ENCODE measurements at places on chromosomes 6 and 20. TPM values are rescaled to one million over a fixed set of nuclear protein-coding genes. Genes with fewer than 3 reads are reported as not detected.

- DNase-seq = no peak
- no peak overlapping the region for H3K27ac ChIP-seq
- H3K4me3 ChIP-seq = no peak overlapping the region
- peaks cover 6% of the 10 kb centered on the region for H3K4me1 ChIP-seq
- no peaks in the 10 kb centered on the region for H3K36me3 ChIP-seq
- H3K27me3 ChIP-seq = no peaks in the 10 kb centered on the region
Measured at GRCh38 chr6:155325700-155326516, 11.6 kb upstream of the TFB1M start.

DNA sequence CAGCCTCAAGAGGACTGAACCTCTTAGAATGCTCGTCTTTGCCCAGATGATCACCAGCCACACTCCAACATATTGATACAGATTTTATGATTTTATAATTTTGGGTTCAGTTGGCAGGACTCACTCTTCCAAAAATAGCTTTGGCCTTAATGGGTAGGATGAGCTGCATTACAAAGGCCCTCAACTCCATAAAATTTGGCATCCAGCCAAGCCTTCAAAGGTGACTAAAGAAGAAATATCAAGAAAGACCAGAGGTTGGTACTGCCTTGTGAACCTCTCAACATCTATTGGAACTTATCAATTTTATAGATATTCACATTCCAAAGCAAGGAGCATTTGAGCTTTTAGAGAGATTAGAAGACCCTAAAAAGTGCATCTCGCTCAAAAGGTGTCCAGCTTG, 48.4 kb upstream of the SNAP25 start:
- H3K27me3 ChIP-seq = peaks cover 10% of the 10 kb centered on the region
- H3K4me3 ChIP-seq = no peak overlapping the region
- peaks cover 14% of the 10 kb centered on the region for H3K4me1 ChIP-seq
- no peak for DNase-seq
- no peak overlapping the region for H3K27ac ChIP-seq

GRCh38 chr20:10619427-10619826, 54.4 kb downstream of the JAG1 start:
- H3K36me3 ChIP-seq = peaks cover 9% of the 10 kb centered on the region
- no peak overlapping the region for H3K27ac ChIP-seq
- no peaks in the 10 kb centered on the region for H3K27me3 ChIP-seq
- H3K4me3 ChIP-seq = no peak overlapping the region
- DNase-seq = no peak

- peak; percentile 27 for DNase-seq
- H3K27ac ChIP-seq = peak overlapping the region; percentile 92
- peak overlapping the region; percentile 93 for H3K4me3 ChIP-seq
- H3K36me3 ChIP-seq = no peaks in the 10 kb centered on the region
- peaks cover 26% of the 10 kb centered on the region for H3K4me1 ChIP-seq
Measured at GRCh38 chr20:10673176-10673841, 490 bp downstream of the JAG1 start.

Gene BPI
- not detected for polyA plus RNA-seq

Gene ARMH2
- not detected for polyA plus RNA-seq

Gene KIZ
- polyA plus RNA-seq = 14.2 TPM
